ENCODE measurements at places on chromosomes 1 and 21. TPM values are rescaled to one million over a fixed set of nuclear protein-coding genes. Genes with fewer than 3 reads are reported as not detected.

DNA sequence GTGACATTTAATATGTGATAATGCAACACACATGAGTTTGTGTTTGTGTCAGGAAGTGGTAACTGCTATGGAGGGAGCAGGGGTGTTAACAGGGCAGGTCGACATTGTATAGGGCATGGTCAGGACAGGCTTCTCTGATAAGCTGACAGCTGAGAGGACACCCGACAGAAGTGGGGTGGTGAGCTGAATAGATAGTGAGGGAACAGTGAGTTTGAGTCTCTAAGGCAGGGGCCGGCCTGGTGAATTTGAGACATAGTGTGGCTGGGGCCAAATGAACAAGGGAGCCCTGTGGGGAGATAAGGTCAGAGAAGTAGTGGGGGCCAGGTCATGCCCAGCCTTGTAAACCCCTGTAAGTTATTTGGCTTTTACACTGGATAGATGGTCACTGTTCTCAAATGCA is 217.4 kb upstream of the KIAA0040 start:
- no peak for DNase-seq
- H3K4me1 ChIP-seq, result no peaks in the 10 kb centered on the region
- H3K4me3 ChIP-seq, result no peak overlapping the region
- H3K27ac ChIP-seq, result no peak overlapping the region
- no peaks in the 10 kb centered on the region for H3K36me3 ChIP-seq

DNA sequence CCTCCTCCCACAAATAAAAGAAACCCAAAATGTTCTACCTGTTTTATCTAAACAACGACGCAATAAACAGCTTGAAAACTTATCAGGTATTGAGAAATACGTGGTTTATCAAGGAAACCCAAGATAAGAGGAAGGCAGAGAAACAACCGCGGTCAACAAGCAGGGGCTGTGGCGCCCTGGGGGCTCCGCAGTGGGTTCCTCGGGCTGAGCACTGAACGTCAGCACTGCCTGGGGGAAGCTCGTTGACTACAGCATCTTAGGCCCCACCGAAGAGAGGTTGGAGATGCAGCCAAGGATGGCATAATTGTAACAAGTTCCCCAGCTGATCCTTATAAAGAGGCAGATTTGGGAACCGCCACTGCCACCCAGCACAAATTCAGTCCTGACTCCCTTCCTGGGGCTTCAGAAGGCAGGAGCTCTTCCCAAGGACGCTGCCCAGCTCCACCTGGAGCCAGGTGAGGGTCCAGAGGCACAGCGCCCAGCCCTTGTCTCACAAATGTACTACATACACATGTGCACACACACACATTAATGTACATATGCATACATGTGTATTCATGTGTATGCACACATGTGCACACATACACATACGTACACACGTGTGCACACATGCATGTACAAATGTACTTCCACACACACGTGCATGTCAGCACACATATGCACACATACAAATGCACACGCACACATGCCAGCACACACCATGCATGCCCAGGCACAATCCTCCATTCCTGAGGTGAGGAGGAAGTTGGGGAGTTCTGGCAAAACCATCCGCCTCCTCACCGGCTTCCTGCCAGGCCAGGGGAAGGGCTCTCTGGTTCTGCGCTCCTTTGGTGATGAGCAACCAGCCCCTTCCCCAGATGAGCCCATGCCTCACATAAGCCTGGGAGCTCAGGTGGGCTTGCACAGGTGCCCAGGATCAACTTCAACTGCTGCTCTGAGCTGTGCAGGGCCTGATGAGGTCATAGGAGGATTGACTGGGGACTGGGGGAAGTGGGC is 251.1 kb downstream of the NPHP4 start:
- H3K27ac ChIP-seq, result no peak overlapping the region
- no peaks in the 10 kb centered on the region for H3K27me3 ChIP-seq
- no peaks in the 10 kb centered on the region for H3K36me3 ChIP-seq
- H3K4me1 ChIP-seq, result peaks cover 14% of the 10 kb centered on the region

DNA sequence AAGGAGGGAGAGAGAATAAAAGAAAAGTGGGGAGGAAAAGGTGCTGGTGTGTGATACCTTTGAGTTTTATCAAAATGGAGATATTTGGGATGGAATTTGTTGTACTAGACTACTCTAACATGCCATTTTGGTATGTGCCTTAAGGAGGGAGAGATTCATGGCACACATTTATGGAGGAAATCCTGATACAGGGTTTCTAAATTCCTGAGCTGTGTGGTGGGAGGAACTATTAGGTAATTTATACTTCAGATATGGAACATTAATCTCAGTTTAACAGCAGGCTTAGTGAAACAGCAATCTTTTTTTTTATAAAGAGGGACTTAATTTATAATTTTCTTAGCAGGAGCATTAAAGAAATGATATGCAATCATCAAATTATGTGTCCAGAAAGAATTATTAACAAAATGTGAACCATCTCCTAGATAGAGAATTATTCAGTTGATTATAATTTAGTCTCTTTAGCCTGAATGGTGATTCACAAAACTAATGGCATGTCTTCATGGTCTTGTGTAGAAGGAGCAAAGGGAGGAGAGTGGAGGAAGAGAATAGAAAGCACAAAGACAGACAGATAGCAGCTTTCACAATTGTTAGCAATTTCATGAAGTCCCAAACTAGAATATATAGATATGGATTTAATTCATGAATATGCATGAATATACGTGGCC is 301.6 kb downstream of the HLX start:
- no peaks in the 10 kb centered on the region for H3K27me3 ChIP-seq
- no peaks in the 10 kb centered on the region for H3K4me1 ChIP-seq
- H3K27ac ChIP-seq, result no peak overlapping the region

GRCh38 chr1:92372164-92372563 is 73.3 kb downstream of the RPAP2 start:
- H3K27me3 ChIP-seq, result no peaks in the 10 kb centered on the region
- no peak overlapping the region for H3K27ac ChIP-seq
- H3K4me1 ChIP-seq, result no peaks in the 10 kb centered on the region

DNA sequence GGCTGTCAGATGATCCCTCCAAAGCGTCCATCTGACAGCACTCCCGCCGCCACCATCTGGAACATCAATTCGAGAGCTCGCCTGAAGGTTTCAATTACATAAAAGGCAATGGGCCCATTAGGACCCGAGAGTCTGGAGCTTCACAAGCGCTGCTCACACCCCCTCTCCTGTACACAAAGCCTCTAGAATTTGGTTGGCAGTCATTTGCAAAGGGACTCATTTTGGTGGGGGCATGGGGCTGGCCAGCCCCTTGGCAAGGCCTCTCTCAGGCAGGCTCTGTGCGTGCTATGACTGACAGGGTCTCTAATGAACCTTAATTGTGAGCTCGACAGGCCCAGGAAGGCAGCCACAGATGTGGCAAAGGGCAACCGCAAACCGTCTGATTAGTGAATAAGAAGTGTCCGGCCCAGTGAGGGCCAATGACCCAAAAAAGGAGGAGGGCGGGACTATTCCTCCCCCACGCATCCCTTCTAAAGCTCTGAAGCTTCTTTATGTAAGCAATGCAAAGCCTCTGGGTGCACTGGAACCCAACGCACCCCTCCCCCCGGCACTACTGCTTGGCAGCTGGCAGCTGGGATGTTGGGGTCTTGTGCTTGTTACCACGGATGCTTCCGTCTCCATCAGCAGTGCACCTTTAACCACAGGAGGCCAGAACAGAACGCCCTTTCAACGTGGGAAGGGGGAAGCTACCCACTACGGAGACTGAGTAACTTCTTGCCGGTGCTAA is 79.4 kb downstream of the CAPZB start:
- no peak overlapping the region for H3K27ac ChIP-seq
- no peak overlapping the region for H3K4me3 ChIP-seq
- H3K4me1 ChIP-seq, result peaks cover 13% of the 10 kb centered on the region
- no peaks in the 10 kb centered on the region for H3K27me3 ChIP-seq
- DNase-seq, result peak; percentile 90
- H3K36me3 ChIP-seq, result no peaks in the 10 kb centered on the region

GRCh38 chr21:38800046-38800758 is 5.5 kb upstream of the ETS2 start:
- H3K36me3 ChIP-seq, result no peaks in the 10 kb centered on the region
- H3K27me3 ChIP-seq, result no peaks in the 10 kb centered on the region
- DNase-seq, result no peak
- no peak overlapping the region for H3K27ac ChIP-seq
- H3K4me3 ChIP-seq, result no peak overlapping the region
- H3K4me1 ChIP-seq, result peaks cover 3% of the 10 kb centered on the region

Gene EPHA2
- total RNA-seq, result 21.3 TPM

Gene FCN3
- 611 TPM for total RNA-seq

Gene PIGR
- 845 TPM for total RNA-seq

Gene HES3
- not detected for total RNA-seq
